Left renal cortex interstitium (tissue), 4 donors: ENCODE measurements at places on chromosomes 6 and 20.

- DNase-seq = no peak
Observed at GRCh38 chr20:8525017-8525343, 392.9 kb downstream of the PLCB1 start.

GRCh38 chr20:52084727-52085126, 106.9 kb downstream of the ZFP64 start:
- DNase-seq = no peak

- DNase-seq = no peak
Observed at GRCh38 chr6:146311079-146311478, 232.6 kb upstream of the RAB32 start.

GRCh38 chr6:151695156-151695555, 112.3 kb upstream of the ESR1 start:
- no peak for DNase-seq

GRCh38 chr6:11188161-11188915, 44.1 kb downstream of the NEDD9 start:
- DNase-seq = no peak

DNA sequence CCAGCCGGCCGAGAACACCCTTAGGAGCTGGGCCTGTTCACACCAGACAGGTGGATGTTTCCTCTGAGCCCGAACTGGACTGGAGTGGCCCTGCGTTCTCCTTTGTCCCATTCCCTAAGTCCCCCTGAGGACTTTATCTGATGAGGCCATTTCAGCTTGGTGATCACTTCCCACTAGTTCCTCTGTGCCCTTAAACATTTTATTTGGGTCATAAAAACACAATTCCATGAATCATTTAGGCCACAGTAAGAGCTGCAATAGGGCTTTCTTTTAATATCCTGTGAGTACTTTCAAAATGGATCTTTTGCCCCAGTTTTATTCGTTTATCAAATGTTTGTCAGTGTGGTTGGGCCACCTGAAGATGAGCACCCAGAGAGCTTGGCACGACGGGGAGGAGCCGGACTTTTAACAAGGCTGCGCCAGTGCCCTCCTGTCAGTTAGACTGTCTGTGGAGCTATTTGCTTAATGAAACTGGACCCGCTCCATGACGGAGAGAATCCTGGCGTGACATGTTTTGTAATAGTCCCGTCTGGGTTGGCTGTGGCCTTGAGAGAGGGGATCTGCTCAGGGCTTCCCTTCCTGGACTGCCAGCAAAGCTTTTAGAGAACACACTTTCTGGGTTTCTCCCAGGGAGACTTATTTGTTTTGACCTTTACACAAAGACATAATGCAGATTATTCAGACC, 53.5 kb downstream of the ZDHHC14 start:
- no peak for DNase-seq

DNA sequence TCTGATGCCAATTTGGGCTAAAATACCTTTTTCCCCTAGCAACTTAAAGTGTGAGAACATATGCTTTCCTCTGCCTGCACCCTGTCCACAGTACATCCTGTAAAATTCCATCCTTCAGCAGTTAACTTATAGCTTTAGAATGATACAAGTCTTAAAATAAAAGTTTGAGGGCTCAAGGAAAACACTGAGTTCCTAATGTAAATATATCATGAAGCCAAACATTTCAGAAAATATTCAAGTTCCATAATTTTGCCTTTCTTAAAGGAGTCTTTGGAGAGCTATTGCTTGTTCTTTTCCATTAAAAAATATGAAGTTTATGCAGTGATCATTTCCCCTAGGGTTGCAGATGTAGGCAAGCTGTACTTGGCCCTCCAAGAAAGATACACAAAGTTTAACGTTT, 303.8 kb downstream of the COL12A1 start:
- DNase-seq = no peak
